ENCODE measurements at places on chromosomes 5 and 9.
A peak's percentile ranks its signal among the peaks of the same experiment; 100 is the strongest.

GRCh38 chr9:99361817-99362216 lies 139.7 kb downstream of the SEC61B start:
- no peak for DNase-seq

GRCh38 chr5:77778881-77779438 lies 2.8 kb upstream of the TBCA start:
- DNase-seq = no peak

- no peak for DNase-seq
Observed at GRCh38 chr9:91727972-91728371, 222.1 kb downstream of the ROR2 start.

DNA sequence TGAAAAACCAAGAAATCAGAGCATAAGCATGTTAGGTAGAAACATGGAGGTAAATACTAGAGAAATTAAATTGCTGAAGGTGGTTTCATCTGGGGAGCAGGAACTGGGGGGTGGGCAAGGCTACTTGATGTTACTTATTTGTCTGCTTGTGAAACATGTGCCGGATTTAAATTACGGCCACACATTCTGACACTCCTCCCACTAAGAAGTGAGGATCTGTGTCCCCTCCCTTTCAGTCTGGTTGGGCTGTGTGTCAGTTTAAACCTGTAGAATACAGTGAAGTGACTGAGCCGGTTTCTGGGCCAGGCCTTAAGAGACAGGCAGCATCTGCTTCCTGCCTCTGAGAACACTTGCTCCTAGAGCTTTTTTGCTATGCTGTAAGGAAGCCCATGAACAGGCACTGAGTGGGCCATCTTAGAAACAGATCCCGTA lies 2.3 kb upstream of the IARS1 start:
- DNase-seq = no peak

GRCh38 chr5:2715856-2716255 lies 35.6 kb downstream of the IRX2 start:
- no peak for DNase-seq

- no peak for DNase-seq
Observed at GRCh38 chr9:2755285-2755684, 38.0 kb downstream of the KCNV2 start.

GRCh38 chr5:150117945-150118560 lies 31.7 kb upstream of the CSF1R start:
- no peak for DNase-seq

DNA sequence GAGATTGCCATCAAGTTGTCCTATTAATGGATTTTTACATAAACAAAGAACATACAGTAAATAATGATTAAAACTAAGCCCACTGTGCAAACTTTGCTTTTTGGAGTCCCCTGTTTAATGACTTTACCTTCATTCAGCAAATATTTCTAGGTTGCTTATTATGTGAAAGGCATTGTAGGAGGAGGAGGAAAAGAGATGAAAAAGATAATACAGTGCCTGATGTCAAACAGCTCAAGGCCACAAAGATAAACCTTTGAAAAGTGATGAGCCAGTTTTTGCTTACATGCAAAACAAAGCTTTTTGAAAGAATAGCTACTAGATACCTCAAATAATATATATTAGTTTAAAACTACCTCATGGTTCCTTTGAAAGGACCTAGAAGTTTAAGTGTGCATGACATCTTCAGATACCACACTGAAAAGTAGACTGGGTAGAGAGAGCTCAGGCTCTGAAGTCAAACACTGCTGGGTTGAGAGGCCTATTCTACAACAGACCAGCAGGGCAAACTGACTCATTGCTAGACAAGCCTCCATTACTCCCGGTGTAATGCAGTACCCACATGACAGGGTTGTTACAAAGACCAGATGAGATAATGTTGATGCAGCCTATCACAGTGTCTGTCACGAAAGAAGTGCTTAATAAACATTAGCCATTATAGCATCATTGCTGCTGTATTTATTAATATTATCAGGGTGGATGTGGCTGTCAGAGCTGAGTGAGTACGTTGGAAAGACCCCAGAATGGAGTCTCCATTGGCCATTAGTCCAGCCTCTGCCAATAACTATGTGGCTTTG lies 11.8 kb downstream of the DEPDC1B start:
- DNase-seq = no peak

- peak; percentile 8 for DNase-seq
Observed at GRCh38 chr9:92668746-92669526, 995 bp downstream of the IPPK start.

- DNase-seq = no peak
Observed at GRCh38 chr5:81830596-81830995, 79.7 kb upstream of the SSBP2 start.

DNA sequence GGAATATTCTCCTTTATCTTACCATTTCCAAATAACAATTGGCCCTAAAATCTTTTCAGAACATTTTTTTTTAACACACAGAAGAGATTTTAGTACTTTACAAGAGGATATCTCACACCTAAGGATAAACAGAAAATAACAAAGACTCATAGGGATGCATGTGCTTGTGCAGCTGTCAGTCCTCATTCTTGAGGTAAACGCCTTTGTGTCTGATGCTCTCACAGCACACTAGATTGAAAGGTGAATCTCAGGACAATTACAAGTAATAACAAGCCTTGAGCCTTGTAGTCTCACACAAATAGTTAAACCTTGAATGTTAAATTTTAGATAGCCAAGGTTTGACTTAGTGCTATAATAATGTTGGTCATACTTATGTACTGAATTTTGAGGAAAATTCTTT lies 439.2 kb downstream of the PTPRD start:
- DNase-seq = no peak

GRCh38 chr5:73938280-73938937 lies 312.4 kb downstream of the ARHGEF28 start:
- DNase-seq = no peak

GRCh38 chr5:143636931-143637528 lies 174.9 kb upstream of the HMHB1 start:
- no peak for DNase-seq

DNA sequence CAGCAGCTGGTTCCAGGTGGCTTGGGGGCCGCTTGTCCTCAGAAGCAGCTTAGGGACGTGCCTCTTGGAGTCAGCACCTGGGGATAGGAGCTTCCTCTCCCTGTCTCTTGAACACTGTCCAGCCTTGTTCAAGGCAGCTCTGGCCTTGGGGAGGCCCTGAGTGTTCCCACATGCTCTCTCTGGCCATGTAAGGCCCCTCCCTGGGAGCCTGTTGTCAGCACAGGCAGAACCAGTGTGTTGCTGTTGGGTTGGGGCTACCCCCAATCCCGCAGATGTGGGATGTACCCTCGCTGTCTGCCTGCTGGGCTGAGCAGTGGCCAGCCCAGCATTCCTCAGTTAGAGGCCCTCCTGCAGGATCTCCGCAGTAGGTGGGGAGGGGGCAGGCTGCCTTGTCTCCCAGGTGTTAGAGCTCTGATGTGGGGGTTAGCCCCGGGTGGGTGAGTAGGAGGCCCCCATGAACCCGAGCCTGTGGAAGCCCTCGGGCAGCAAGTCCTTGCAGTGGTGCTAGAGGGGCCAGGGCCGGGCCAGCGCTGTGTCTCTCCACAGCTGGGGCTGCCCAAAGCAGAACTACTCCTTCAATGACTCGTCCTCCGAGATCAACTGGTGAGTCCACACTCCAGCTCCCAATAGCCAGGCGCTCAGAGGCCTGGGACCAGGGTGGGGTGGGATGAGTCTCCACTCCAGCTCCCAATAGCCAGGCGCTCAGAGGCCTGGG lies 51.6 kb downstream of the KCNT1 start:
- DNase-seq = no peak

DNA sequence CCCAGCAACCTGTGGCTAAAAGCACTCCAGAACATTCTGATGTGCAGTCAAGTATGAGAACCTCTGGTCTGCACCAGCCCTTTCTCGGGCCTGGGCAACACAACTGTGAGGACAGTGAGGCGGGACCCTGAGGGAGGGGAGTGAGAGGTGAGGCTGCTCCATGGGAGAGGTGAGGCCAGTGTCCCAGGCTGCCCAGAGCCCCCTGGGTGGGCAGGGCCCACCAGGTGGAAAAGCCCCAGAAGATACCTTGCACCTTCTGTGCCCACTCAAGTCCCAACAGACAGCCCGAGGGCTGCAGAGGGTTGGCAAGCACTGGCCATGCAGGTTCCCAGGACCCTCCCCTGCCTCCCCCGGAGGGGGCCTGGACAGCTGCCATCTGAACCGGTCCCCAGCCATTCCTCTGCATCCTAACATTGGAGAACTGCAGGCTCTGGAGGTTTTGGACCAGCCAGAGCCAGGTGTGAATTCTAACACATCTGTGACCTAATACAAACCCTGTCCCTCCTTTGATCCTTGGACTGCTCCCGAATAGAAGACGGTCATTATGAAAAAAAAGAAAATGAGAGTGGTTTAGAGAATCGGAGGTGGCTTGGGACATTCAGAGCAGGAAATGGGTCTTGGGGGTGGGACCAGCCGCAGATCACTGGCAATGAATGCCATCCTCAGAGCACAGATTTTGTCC lies 57.0 kb downstream of the DUSP1 start:
- no peak for DNase-seq

DNA sequence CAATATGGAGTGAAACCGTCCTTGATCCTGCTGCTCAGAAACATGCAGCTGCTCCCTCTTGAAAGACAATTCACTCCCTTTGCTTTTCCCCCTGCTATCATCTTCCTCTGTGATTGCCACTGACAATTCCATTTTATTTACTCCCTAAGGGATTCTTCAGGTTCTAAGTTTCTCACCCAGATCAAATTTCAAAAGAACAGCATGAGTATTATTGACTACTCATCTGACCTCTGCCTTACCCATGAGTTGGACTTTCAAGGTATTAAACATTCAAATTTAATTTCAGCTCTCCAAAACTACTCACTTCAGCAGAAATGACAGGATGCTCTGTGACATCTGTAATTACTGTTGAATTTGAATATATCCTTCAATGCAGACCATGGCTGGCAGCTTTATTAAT lies 236.5 kb upstream of the HAPLN1 start:
- DNase-seq = no peak

GRCh38 chr5:176548967-176549444 lies at the start of gene CDHR2:
TSS of gene CDHR2 (plus strand) at chr5:176549342. CDS start at chr5:176565353, 16,011 bp downstream.
- DNase-seq = no peak

- no peak for DNase-seq
Observed at GRCh38 chr9:126329476-126330275, 3.0 kb downstream of the MVB12B start.

GRCh38 chr5:80959768-80960442 lies at the start of gene RASGRF2:
TSS of gene RASGRF2 (plus strand) at chr5:80960363. CDS start at chr5:80960739, 376 bp downstream.
- DNase-seq = peak; percentile 20

GRCh38 chr5:172868924-172869591 lies 35.0 kb downstream of the ERGIC1 start:
- no peak for DNase-seq

DNA sequence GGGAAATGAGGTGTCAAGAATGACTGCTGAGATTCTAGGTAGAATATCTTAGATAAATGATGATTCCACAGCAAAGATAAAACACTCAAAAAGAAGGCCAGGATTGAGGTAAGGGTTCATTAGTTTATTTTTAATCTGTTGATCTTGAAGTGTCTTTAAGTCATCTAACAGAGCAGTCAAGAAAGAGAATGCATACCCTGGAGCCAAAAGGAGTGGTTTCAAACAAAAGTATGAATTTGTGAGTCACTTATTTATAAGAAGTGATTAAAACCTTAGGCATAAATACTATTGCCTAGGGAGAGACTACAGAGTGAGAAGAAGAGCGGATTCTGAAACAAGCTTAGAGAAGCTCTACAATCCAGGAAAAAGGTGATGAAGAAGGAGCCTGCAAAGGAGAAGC lies 541.0 kb downstream of the DTWD2 start:
- no peak for DNase-seq

DNA sequence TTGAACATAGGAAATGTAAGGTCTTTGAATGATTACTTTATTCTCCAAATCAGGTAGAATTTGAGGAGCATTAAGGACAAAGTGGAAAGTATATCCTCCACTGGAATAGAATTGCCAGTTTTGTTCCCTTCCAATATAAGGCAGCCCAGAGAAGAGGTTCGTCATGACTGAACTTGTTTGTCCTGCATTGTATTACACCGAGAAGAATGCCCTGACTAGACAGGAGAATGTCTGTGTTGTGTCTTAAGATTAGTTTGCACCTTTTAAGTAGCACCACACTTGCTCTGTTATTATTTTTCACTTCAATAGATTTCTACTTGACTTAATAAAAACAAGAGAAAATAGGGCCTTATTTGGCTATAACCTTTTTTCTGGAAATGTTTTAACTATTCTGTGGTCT lies 586.2 kb upstream of the PTGER4 start:
- DNase-seq = no peak

DNA sequence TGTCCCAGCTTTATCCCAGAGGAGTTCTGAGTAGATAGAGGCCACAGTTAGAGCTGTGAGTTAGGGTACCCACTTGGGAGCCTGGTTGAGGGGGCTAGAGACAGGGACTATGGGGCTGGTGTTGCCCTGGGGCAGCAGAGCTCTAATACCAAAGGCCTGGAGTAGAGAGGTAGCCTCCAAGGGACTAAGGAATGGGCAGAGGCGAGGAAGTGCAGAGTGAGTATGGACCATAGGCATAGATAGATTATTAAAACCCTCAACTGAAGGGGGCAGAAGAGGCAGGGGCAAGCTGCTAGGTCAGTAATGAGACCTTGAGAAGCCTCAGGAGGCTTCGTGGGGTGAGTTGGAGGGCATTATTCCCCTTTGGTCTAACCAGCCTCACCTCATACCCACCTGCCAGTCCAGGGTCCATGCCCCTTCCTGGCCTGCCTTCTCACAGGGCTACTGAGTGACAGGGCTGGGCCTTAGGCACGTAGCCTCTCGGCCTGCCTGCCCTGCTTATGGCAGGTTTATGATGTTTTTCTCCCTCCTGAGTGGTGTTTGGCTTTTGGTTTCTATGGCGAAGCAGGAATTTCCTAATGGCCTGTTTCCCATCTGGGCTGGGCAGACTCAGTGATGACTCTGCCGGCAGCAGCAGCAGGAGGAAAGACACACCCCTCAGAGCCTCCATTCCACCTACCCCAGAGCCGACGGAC lies 8.0 kb downstream of the PDLIM4 start:
- DNase-seq = no peak

GRCh38 chr9:91758491-91758981 lies 191.5 kb downstream of the ROR2 start:
- no peak for DNase-seq

DNA sequence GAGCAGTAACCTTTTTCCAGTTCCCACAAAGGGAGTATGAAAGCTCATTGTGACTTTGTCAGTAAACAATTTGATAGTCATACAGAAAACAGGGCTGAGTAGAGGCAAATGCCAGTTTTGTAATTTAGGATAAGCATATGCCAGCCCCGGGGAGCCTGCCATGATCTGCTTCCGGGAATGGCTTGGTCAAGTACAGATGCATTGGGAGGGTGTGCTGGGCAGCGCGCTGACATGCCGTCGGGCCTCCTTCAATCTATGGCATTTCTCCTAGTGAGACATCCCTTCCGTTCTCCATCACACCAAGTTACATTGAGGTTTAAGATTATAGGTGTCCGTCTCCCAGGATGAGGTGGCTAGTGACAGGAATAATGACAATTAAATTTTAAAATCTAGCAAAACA lies 48.6 kb downstream of the GNA14 start:
- no peak for DNase-seq

- DNase-seq = no peak
Observed at GRCh38 chr5:124451721-124452383, 294.6 kb downstream of the ZNF608 start.

- DNase-seq = no peak
Observed at GRCh38 chr5:59756373-59757035, 137.0 kb downstream of the PDE4D start.

GRCh38 chr9:71879644-71880174 lies 31.3 kb downstream of the ABHD17B start:
- DNase-seq = no peak

- no peak for DNase-seq
Observed at GRCh38 chr9:126275386-126276001, 51.1 kb upstream of the MVB12B start.

Measured in stimulated activated CD8-positive, alpha-beta memory T cell treated with anti-CD3 and anti-CD28 coated beads, Interleukin-12 subunit alpha, Interleukin-12 subunit beta, amount 100 ng/mL, for 1 hour (primary cell).